Endothelial cell of umbilical vein (primary cell): ENCODE measurements at places on chromosomes 2 and 18. TPM values are rescaled to one million over a fixed set of nuclear protein-coding genes. Genes with fewer than 3 reads are reported as not detected.
A peak's percentile ranks its signal among the peaks of the same experiment; 100 is the strongest.

GRCh38 chr2:24844023-24844685 lies 50.9 kb downstream of the CENPO start:
- DNase-seq, result no peak

- no peak for DNase-seq
Observed at GRCh38 chr2:30022444-30023071, 101.2 kb upstream of the ALK start.

- DNase-seq, result no peak
Observed at GRCh38 chr18:70127359-70127758, 78.1 kb downstream of the RTTN start.

- DNase-seq, result no peak
Observed at GRCh38 chr2:23361152-23361551, 23.8 kb upstream of the KLHL29 start.

DNA sequence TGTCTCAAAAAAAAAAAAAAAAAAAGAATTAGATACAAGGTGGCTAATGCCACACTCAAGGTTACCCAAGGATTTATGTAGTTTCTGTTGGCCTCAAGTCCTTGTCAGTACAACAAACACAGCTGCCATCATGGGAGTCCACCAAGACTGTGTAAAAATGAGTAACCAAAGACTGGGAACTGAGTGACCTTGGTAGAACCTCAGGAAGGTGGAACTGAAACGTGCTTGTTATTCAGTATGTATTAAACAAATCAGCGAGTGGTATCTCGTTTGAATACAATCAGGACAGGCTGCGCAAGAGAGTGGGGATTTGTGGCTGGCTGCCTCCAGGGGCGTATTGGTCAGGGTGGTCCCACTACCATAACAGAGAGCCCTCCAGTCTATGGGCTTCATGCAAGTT lies 1.6 kb upstream of the SFTPB start:
- DNase-seq, result no peak

DNA sequence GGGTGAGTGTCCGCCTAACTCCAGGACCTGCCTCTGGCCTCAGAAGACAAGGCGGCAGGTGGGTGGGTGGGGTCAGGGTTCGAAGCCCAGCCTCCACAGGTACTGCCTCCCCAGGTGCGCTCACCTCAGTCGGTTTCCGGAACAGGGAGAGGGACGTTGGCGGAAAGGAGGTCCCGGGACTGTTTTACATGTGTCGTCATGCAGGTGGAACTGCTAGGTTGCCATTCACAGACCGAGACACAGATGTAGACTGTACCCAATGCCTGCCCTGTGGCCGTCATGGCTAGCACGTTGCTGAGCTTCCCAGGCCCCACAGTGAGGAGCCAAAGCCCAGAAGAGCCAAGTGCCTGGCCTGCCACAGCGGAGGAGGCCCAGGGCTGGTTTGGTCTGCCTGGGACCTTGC lies 284.0 kb upstream of the HS6ST1 start:
- DNase-seq, result no peak

DNA sequence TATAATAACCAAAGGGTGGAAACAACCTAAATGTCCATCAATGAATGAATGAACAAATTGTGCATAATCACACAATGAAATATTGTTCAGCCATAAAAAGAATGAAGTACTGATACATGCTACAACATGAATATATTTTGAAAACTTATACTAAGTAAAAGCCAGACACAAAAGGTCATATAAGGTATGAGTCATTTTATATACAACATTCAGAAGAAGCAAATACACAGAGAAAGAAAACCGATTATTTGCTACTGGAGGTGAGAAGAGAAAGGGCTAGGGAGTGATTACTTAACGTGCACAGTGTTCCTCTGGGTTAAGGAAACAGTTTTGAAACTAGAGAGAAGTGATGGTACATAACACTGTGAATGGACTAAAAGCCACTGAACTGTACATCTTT lies 105.3 kb downstream of the GORASP2 start:
- DNase-seq, result no peak

DNA sequence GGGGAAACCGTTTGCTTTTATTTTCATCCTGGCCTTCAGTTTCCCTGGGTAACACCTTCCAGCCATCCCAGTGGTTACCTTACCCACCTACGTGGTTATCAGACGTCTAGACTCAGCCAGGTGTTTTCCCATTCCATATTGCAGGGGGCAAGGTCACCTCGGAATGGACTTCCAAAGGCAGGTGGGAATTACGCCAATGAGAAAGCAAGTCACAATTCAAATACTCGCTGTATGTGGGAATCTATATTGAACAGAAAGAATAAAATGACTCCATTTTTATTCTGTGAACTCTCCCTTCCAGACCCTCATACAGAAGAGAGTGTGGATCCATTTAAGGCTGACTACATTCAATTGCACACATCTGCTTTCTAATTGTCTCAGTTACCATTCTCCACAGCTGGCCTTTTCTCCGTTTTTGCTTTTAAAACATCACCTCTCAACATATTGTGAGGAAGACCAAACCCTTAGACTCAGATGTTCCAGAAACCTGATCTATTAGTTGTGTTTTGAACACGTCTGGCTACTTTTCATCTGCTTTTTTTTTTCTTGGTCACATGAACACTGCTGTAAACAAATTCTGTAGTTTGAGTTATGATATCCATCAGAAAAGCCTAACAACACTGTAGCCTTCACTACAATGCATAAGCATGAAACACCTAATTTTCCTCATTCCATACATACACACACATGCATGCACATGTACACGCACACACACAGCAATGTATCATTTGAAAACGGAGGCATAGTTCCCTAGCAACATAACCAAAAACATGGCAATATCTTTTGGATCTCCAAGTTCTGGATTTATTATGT lies 59.8 kb downstream of the BCL2 start:
- DNase-seq, result no peak

DNA sequence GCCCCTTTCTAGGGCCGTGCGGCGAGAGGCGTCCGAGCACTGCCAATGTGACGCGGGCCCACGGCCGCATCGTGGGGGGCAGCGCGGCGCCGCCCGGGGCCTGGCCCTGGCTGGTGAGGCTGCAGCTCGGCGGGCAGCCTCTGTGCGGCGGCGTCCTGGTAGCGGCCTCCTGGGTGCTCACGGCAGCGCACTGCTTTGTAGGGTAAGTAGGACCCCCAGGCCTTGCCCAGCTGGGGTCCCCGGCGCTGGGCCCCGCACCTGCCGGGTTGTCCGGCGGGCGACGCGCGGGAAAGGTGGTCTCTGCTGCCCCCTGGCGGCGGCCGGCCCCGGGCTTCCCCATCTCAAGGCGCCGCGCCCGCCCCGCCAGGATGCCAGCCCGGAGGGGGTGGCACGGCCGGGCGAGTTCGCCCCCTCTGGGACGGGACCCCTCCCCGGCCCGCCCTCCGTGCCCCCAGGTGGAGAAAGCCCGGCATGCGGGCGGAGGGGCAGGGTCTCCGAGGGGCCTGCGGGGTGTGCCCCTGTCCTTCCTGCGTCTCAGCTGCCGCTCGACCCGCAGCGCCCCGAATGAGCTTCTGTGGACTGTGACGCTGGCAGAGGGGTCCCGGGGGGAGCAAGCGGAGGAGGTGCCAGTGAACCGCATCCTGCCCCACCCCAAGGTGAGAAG lies 1.9 kb downstream of the PRSS56 start:
- DNase-seq, result peak; percentile 10

DNA sequence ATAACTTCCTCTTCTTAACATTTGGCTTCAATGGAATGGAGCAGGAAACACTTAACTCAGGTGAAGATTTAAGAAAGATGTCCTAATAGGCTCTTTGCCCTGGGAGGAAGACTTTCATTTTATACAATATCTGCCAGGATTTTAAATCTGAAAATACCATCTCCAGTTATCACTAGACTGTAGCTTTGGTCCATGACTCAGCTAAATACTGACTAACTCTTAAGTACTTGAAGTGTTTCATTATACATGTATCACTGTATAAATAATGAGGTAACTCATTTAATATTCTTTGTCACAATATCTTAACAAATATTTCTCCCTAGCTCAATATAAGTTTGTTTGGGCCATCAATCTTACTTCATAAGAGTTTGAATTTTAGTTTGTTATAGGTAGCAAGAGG lies 34.7 kb downstream of the RBKS start:
- peak; percentile 49 for DNase-seq

DNA sequence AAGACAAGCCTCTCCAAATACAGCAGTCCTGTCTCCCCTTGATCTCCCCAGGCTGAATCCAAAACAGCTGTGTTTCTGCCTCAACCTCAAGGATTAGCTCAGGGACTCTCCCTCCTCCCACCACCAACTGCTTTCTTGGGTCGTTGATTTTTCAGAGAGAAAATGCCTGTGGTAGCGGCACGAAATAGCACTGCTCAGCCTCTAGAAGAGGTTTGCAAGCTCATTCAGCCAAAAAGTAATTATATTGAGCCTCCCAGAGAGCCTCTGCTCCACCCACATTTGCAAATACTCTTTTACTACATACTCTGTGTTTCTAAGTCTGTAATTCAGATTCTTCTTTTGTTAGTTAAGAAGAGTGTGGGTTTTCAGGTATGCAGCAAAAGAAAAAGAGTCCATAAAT lies 396.4 kb upstream of the TNP1 start:
- DNase-seq, result no peak

GRCh38 chr2:212124598-212124997 lies 414.0 kb downstream of the ERBB4 start:
- DNase-seq, result no peak

DNA sequence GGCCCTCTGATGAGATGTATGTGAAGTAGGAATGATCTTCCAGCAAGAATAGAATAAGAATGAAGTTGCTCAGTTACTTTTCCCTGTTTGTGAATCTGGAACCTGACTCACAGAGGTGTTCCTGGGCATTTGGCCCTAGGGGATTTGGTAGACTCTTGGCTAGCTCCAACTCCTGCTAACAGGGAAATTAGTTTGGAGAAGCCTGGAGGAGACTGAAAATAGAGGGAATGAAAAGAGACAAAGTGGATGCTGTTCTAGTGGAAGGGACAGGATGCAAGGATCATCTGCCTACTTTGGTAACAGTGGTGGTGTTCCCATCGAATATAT lies 19.6 kb downstream of the TMEM17 start:
- DNase-seq, result no peak

DNA sequence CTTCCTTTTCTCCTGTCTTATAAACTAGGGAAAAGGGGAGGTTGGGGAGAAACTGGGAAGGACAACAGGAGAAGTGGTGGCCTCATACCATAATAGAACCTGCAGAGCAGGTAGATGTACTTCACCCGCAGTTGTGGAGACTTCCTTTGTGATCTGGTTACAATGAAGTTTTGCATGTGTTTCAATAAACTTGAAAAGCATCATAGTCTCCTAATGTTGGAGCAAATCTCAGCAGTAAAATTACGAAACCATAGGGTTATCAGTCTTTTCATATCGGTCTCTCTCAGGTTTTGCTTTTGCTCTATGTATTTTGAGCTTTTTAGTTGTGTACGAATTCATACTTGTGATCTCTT lies 30.5 kb downstream of the ANO7 start:
- DNase-seq, result no peak

The CNGA3 gene
- total RNA-seq, result not detected in 2 replicates

The C2orf80 gene
- total RNA-seq, result not detected in 2 replicates

The GCG gene
- not detected in 2 replicates for total RNA-seq

The COPS8 gene
- 71.4 and 80.7 TPM in 2 replicates for total RNA-seq

The TMEM163 gene
- total RNA-seq, result 1.0 and 1.3 TPM in 2 replicates

The DLGAP1 gene
- 0.81 TPM in 1 of 2 replicates, not detected in the other for total RNA-seq
